ENCODE measurements at places on chromosomes 16 and 17. TPM values are rescaled to one million over a fixed set of nuclear protein-coding genes. Genes with fewer than 3 reads are reported as not detected.

The SLC38A8 gene
- total RNA-seq, result not detected

- no peak for DNase-seq
Observed at GRCh38 chr17:62619417-62620155, 7.9 kb upstream of the MRC2 start.

- DNase-seq, result no peak
Observed at GRCh38 chr17:79089720-79090442, 15.3 kb downstream of the ENGASE start.

DNA sequence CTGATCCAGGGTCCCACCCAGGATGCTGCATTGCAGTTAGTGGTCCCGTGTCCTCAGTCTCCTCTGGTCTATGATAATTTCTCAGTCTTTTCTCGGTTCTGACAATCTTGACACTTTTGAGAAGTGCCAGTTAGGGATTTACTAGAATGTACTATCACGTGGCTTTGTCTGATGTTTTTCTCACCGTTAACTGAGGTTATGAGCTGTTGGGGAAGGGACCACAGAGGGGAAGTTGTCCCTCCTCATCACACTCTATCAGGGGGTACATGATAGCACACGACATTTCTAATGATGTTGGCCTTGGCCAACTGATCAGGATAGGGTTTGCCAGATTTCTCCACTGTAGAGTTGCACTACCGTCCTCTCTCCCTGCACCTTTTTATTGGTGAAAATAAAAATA lies 250.9 kb upstream of the SDK2 start:
- DNase-seq, result no peak

All from mesenteric fat pad (tissue), 1 donor.